NCI-H187 (cell line): ENCODE measurements at places on chromosomes 4 and X.

DNA sequence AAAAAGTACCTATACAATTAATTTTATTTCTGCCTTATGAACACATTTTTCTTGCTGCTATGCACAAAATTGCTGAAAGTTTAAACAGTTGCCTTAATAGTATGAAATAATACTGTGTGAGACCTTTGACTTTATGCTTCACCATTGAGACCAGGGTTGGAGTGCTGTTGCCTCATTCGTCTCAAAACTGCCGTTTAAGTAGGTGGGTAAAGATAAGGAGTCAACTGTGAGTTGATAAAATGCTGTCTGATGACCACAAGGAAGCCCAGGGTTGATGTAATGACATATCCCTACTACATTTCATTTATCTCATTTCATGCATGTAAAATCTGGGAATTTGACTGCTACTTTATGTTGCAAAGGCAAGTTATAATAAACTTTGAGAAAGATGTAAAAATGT, 23.4 kb downstream of the STK26 start:
- DNase-seq = no peak

GRCh38 chrX:49309401-49309981, 6.0 kb downstream of the GAGE10 start:
- no peak for DNase-seq

DNA sequence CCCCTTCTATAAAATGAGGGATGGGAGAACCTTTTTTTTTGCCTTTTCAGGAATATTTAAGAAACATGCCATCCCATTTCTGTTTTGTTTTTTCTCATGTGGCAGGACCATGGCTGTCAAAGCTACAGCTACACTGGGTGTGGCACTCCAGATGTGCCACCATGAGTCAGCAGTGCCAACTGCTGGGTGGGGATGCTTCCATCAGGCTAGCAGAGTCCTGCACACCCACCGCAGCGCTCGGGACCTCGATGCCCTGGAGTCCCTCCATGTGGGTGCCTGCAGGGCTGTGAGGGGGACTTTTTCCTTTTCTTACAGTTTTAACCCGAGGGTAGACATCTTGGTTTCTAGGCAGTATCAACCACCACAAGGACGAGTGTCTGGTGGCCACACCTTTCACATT, 352.6 kb downstream of the NR3C2 start:
- DNase-seq = no peak

DNA sequence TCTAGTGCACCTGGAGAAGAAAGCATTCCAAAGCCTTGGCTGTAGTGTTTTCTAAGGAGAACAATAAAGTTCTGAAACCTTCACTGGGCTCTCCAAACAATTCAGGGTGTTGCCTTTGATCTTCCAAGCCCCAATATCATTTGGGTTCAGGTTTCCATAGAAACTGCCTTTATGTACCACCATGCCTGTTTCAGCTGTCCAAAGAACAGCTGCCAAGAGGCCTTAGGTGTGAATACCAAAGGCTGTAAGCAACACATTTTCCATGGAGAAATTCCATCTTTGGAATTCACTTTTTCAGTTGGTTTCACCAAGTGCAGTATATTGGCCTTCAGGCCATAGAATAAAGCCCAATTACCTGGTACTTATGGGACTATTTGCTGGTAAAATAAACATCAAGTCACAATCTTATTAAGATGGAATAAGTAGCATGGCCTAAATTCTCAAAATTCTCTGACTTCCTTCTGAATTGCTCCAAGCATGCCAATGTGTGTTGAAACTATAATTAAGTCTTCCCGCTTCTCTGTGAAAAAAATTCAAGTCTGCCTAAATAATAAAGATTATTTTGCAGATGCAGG, 61.9 kb downstream of the COX18 start:
- DNase-seq = no peak

GRCh38 chr4:48902266-48902665, 4.3 kb downstream of the OCIAD2 start:
- no peak for DNase-seq
